ENCODE measurements at places on chromosomes 16 and 17. TPM values are rescaled to one million over a fixed set of nuclear protein-coding genes. Genes with fewer than 3 reads are reported as not detected.
A peak's percentile ranks its signal among the peaks of the same experiment; 100 is the strongest.

- H3K4me1 ChIP-seq = peaks cover 15% of the 10 kb centered on the region
- no peak for DNase-seq
- no peaks in the 10 kb centered on the region for H3K36me3 ChIP-seq
- no peaks in the 10 kb centered on the region for H3K27me3 ChIP-seq
These were observed 26.3 kb downstream of the ADORA2B start for GRCh38 chr17:15971098-15971678.

DNA sequence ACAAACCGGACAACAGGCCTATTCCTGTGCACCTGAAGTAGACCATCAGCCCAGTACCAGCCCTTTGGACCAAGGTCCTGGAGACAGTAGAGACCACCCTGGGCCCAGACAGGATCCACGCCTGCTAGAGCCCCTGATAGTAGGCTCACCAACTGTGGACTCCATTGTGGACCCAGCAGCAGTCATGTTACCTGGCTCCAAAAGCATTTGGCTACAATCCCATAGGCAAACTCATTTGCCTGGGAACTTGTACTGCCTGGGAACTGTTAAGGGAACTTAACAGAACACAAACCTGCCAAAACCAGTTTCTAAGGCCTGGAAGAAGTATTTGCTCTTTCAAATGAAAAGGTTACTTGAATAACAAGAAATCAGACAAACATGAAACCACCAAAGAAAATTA lies 10.0 kb upstream of the ACSM1 start:
- H3K36me3 ChIP-seq = no peaks in the 10 kb centered on the region
- H3K4me3 ChIP-seq = no peak overlapping the region
- no peak for DNase-seq

DNA sequence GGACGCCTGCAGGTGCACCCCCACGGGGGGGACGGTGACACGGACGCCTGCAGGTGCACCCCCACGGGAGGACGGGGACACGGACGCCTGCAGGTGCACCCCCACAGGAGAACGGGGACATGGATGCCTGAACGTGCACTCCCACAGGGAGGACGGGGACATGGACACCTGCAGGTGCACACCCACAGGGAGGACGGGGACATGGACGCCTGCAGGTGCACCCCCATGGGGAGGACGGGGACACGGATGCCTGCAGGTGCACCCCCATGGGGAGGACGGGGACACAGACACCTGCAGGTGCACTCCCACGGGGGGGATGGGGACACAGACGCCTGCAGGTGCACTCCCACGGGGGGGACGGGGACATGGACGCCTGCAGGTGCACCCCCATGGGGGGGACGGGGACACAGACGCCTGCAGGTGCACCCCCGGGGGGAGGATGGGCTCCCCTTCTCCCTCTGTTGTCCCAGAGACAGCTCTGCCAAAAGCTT lies 114.5 kb upstream of the METRNL start:
- no peak overlapping the region for H3K27ac ChIP-seq
- no peak for DNase-seq
- no peaks in the 10 kb centered on the region for H3K27me3 ChIP-seq
- H3K36me3 ChIP-seq = no peaks in the 10 kb centered on the region
- no peak overlapping the region for H3K4me3 ChIP-seq

DNA sequence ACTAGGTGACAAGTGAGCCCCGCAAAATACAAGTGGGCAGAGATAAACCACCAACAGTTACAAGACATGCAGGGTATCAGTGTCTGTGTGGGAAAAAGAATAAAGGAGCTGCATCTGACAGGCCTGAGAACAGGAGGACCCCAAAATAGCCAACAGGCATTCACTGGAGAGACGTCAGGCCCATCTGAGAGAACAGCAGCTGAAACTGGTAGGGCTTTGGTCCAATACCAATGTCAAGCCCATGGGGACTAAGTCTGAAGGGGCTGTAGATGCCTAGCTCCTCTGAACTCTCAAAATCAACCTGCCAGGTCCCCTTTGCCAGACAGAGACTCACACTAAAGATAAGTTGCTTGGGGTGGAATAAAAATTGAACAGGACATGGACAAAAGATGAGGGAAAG lies 30.5 kb upstream of the TANC2 start:
- no peak overlapping the region for H3K4me3 ChIP-seq
- no peaks in the 10 kb centered on the region for H3K36me3 ChIP-seq
- peaks cover 78% of the 10 kb centered on the region for H3K27me3 ChIP-seq
- no peak overlapping the region for H3K27ac ChIP-seq
- DNase-seq = no peak

CTNS gene
- total RNA-seq = 11.5 TPM

- H3K27me3 ChIP-seq = no peaks in the 10 kb centered on the region
- no peaks in the 10 kb centered on the region for H3K4me1 ChIP-seq
- H3K4me3 ChIP-seq = no peak overlapping the region
- H3K27ac ChIP-seq = no peak overlapping the region
These were observed 142.9 kb upstream of the MYOCD start for GRCh38 chr17:12522743-12523183.

GRCh38 chr17:6677158-6677831 lies 25.7 kb downstream of the C17orf100 start:
- H3K27ac ChIP-seq = no peak overlapping the region
- H3K27me3 ChIP-seq = no peaks in the 10 kb centered on the region
- DNase-seq = no peak
- no peaks in the 10 kb centered on the region for H3K36me3 ChIP-seq
- no peaks in the 10 kb centered on the region for H3K4me1 ChIP-seq

- H3K36me3 ChIP-seq = no peaks in the 10 kb centered on the region
- peaks cover 95% of the 10 kb centered on the region for H3K4me1 ChIP-seq
- peak within 1 kb of the TSS; percentile 82 for H3K4me3 ChIP-seq
- H3K27ac ChIP-seq = peak within 1 kb of the TSS; percentile 83
- peaks cover 21% of the 10 kb centered on the region for H3K27me3 ChIP-seq
These were observed at the start of gene CORO6 for GRCh38 chr17:29622337-29623282. CORO6 (minus strand) TSS chr17:29622912; CDS start chr17:29621421, 1,491 bp downstream.

DNA sequence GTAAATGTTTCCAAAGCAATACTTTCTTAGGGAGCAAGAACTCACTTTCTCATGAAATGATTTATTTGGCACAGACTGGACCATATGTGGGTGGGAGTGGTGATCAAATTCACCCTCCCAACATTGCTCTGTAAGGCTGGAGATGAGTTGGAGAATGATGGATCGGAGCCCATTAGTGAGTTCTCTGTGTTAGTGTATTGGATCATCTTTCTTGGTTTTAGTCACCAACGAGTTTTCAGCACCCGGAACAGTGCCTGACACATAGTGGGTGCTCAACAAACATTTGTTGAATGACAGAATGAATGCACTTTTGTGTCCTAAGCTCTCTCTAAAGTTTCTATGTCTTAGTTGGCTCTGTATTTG lies 104.5 kb upstream of the FAM20A start:
- H3K27me3 ChIP-seq = no peaks in the 10 kb centered on the region
- no peaks in the 10 kb centered on the region for H3K36me3 ChIP-seq
- H3K4me3 ChIP-seq = no peak overlapping the region
- DNase-seq = no peak

GRCh38 chr16:88414521-88415380 lies 32.0 kb downstream of the ZNF469 start:
- H3K36me3 ChIP-seq = no peaks in the 10 kb centered on the region
- no peaks in the 10 kb centered on the region for H3K4me1 ChIP-seq
- no peaks in the 10 kb centered on the region for H3K27me3 ChIP-seq
- H3K4me3 ChIP-seq = no peak overlapping the region
- H3K27ac ChIP-seq = no peak overlapping the region

MRPL12 gene
- total RNA-seq = 74.7 TPM

- no peaks in the 10 kb centered on the region for H3K4me1 ChIP-seq
- H3K4me3 ChIP-seq = no peak overlapping the region
- no peak for DNase-seq
- no peaks in the 10 kb centered on the region for H3K36me3 ChIP-seq
These were observed 121.7 kb upstream of the NLRP1 start for GRCh38 chr17:5705876-5706576.

DNA sequence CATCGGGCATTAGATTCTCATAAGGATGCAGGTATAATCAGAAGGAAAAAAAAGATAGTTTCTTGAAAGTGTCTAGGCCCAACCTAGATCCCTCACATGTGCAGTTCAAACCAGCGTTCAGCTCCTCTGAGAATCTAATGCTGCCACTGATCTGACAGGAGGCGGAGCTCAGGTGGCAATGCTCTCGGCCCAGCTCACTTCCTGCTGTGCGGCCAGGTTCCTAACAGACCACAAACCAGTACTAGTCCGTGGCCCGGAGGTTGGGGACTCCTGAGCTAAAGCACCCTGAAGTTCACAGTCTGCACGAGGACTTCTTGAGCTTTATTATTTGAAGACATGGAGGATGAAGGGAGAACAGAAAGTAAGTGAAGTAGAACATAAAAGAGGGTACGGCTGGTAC lies 16.8 kb downstream of the SMCR8 start:
- peaks cover 100% of the 10 kb centered on the region for H3K36me3 ChIP-seq
- no peak overlapping the region for H3K4me3 ChIP-seq
- no peak for DNase-seq
- H3K4me1 ChIP-seq = no peaks in the 10 kb centered on the region
- H3K27me3 ChIP-seq = no peaks in the 10 kb centered on the region
- H3K27ac ChIP-seq = no peak overlapping the region

GRCh38 chr17:30316736-30317135 lies 17.1 kb downstream of the TMIGD1 start:
- H3K36me3 ChIP-seq = no peaks in the 10 kb centered on the region
- no peaks in the 10 kb centered on the region for H3K4me1 ChIP-seq
- no peak overlapping the region for H3K27ac ChIP-seq
- H3K4me3 ChIP-seq = no peak overlapping the region
- H3K27me3 ChIP-seq = no peaks in the 10 kb centered on the region

DNA sequence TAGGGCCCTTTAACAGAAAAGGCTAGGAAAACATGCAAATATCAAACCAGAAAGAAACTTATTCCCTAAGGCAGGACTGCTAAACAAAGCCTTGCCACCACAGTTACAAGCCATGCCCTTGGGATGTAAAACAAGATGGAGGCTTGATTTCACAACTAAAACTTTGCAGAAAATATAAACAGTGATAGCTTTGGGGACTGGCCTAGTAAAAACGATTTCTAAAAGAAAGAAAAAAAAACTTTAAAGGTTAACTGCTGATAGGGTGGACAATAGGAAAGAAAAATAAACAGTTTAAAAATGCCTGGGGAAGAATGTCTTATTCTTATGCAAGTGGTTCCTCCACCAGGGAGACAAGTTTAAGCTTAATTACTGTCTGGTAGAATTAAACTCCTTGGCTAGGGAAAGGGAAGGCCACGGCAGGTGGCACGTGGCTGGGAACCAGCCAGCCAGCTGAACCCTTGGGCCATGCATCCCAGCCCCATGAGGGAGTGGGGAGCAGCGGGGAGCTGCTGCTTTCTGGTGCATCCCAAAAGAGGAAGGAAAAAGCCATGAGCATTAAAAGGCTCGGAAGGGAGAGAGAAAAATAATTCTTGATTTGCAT lies 10.7 kb upstream of the TMC5 start:
- H3K27me3 ChIP-seq = no peaks in the 10 kb centered on the region
- DNase-seq = no peak
- H3K27ac ChIP-seq = no peak overlapping the region
- H3K36me3 ChIP-seq = no peaks in the 10 kb centered on the region
- H3K4me3 ChIP-seq = no peak overlapping the region

DNA sequence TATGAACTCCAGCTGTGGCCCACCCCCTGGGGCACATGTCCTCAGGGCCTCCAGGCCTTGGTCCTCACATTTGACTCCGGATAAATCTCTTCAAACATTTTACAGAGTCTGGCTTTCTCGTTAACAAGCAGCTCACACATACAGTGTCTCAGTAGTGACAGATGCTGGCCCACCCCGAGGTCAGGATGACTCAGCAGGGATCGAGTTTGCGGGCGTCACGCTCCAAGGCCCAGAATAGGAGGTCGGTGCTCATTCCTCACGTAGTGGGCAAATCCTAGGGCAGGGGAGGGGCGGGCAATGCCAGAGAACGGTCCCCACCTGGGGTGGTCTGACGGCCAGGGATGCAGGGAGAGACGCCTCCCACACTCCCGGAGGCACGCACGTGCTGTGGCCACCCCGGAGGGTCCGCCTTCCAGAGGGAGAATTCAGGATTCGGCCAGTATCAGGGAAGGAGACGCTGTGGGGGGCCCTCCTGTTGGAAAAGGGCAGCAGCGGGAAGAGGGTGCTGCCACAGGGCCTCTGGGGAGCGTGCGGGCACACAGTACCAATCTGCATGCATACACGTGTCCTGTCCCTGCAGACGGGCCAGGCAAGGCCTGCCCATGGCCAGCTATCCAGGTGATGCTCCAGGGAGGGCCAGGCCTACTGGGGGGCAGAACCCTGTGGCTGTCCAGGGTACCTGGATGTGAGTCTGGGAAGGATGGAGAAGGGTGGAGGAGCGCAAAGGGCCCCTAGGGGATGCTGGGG lies 8.6 kb downstream of the SLC7A5 start:
- no peaks in the 10 kb centered on the region for H3K36me3 ChIP-seq
- peak overlapping the region; percentile 38 for H3K4me3 ChIP-seq
- no peak for DNase-seq
- peak overlapping the region; percentile 82 for H3K27ac ChIP-seq
- no peaks in the 10 kb centered on the region for H3K27me3 ChIP-seq
- peaks cover 71% of the 10 kb centered on the region for H3K4me1 ChIP-seq

GRCh38 chr17:14302431-14303099 lies 1.7 kb downstream of the HS3ST3B1 start:
- H3K4me1 ChIP-seq = peaks cover 86% of the 10 kb centered on the region
- DNase-seq = no peak
- peak overlapping the region; percentile 88 for H3K27ac ChIP-seq

- H3K36me3 ChIP-seq = no peaks in the 10 kb centered on the region
- H3K4me1 ChIP-seq = no peaks in the 10 kb centered on the region
- H3K27ac ChIP-seq = no peak overlapping the region
These were observed 42.1 kb upstream of the CDH13 start for GRCh38 chr16:82584553-82585152.

DNA sequence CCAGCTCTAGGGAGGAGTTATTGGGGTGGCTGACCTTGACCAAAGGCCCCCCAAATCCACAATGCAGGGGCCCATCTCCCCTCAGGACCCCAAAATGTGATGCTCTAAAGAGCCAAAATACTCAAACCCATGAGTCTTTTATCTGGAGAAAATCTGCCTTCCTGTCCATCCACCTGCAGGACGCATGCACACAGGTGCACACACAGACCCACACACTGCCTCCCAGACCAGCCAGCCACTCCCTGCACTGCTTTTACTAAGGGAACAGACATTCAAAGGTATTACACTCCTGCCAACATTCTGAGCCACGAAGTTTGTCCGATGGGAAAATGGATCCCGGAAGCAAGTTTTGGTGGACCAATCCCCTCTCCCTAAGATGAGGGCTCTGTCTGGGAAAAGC lies 76.1 kb upstream of the CDH5 start:
- no peaks in the 10 kb centered on the region for H3K27me3 ChIP-seq
- H3K4me1 ChIP-seq = no peaks in the 10 kb centered on the region
- DNase-seq = no peak
- no peak overlapping the region for H3K27ac ChIP-seq

DNA sequence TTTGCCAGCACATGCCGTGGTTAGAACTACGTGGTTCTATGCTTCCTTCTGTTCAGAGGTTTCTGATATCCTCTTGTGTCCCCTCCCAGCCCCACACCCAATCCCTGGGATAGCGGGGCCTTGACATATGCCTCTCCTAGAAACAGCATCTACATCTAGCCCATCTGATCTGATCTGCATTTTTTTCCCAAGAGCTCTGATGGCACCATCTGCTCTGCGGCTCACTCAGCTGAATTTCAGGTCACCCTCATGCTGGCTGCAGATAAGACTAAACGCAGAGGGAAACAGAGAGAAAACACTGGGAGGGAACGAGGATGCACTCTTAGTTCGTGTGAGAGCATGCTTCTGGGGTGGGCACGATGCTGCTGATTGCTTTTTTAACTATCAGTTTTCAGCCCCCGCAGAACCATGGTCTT lies 10.7 kb downstream of the WIPI1 start:
- no peak for DNase-seq
- no peak overlapping the region for H3K4me3 ChIP-seq
- H3K36me3 ChIP-seq = peaks cover 83% of the 10 kb centered on the region
- H3K27ac ChIP-seq = no peak overlapping the region
- no peaks in the 10 kb centered on the region for H3K27me3 ChIP-seq
